Esophagus squamous epithelium (tissue), 5 donors: ENCODE measurements at places on chromosomes 3 and 15. TPM values are rescaled to one million over a fixed set of nuclear protein-coding genes. Genes with fewer than 3 reads are reported as not detected.
A peak's percentile ranks its signal among the peaks of the same experiment; 100 is the strongest.

IL17RB gene
- total RNA-seq: 0.57 TPM

STRA6 gene
- total RNA-seq: 1.5 TPM

SAXO2 gene
- total RNA-seq: not detected

DAPK2 gene
- 1.9 TPM for total RNA-seq

C3orf85 gene
- total RNA-seq: not detected

TRIM71 gene
- not detected for total RNA-seq

RTP3 gene
- not detected for total RNA-seq

KBTBD13 gene
- not detected for total RNA-seq

SMCO1 gene
- not detected for total RNA-seq

VGLL4 gene
- total RNA-seq: 41.7 TPM

GRCh38 chr3:99666201-99666600 is 27.8 kb downstream of the COL8A1 start:
- H3K36me3 ChIP-seq: no peaks in the 10 kb centered on the region
- H3K27me3 ChIP-seq: no peaks in the 10 kb centered on the region
- no peak overlapping the region for H3K27ac ChIP-seq
- no peak for DNase-seq
- no peaks in the 10 kb centered on the region for H3K4me1 ChIP-seq
- no peak overlapping the region for H3K4me3 ChIP-seq

- no peak overlapping the region for H3K27ac ChIP-seq
- H3K27me3 ChIP-seq: no peaks in the 10 kb centered on the region
- no peaks in the 10 kb centered on the region for H3K36me3 ChIP-seq
- no peaks in the 10 kb centered on the region for H3K4me1 ChIP-seq
- H3K4me3 ChIP-seq: no peak overlapping the region
Measured at GRCh38 chr3:33665294-33665693, 52.8 kb downstream of the CLASP2 start.

DNA sequence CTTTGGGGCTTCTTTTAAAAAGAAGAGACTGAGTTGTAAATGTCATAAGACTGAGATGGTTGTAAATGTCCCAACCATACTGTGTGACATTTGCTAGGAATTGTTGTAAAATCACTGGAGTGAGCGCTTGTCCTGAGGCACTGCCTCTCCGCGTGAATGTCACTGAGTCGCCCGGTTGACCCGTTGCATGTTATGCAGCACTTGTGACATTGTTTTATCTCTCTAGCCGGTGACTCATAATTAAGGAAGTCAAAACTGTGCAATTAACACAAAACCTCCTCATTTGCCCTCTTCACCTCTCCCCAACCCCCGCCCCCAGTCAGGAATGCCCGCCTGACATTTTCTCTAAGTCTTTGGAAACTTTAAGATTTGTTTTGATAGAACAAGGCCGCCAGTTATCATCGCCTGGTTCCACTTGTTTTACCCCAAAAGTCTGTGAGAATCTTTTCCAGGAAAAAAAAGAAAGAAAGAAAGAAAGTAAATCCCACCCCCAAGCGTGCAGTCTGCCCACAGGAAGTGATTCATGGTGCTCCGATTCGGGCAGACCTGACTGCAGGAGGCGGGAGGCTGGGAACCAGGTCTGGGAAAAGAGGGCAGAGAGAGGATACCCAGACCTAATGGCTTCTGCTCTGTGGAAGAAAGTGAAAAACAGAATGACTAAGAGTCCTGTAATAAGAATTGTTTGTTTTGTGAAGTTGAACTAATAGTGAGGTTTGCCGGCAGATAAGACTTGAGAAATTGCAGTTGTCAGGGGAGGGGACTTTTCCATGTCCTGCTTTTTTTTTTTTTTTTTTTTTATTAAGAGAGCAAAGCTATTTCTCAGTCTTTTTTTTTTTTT is 84.8 kb downstream of the SMAD3 start:
- H3K36me3 ChIP-seq: no peaks in the 10 kb centered on the region
- H3K27me3 ChIP-seq: no peaks in the 10 kb centered on the region
- no peak overlapping the region for H3K4me3 ChIP-seq
- peak overlapping the region; percentile 92 for H3K27ac ChIP-seq
- no peak for DNase-seq

DNA sequence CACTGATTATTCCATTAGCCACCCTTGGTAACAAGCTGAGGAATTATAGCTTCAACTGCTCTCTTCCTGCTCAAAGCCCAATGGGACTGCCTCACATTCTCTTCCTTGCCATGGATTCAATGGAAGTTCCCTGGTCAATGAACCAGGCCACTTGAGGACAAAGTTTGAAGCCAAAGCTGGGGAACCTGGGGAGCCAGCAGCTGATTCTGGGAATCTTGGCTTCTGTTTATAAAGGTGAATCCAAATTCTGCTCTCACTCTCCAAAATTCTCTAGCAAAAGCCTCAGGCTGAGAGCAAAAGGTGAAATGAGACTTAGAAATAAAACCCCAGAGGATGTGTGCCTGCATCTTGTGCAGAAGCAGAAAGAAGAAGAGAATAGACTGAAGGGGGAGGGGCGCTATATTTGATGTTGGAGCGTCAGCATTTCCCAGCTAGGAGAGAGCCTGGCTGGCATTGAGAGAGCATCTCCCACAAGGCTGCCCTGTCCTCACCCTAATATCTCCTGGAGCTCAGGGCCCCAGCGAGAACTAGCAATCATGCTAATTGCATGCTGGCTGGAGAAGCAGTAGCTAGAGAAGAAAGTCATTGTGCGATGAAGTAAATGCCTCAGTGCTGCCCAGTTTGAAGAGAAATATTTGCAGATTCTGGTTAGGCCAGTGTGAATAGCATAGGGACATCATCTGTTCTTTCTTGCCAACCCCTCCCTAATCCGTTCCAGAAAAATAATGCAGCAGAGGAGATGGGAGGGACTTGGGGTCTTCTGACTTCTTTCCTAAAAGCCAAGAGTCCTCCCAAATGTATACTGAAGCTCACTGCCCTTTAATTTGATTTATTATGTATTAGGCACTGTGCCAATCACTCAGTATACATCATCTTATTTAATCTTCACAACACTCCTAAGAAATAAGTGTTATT is 34.9 kb upstream of the GAP43 start:
- no peaks in the 10 kb centered on the region for H3K36me3 ChIP-seq
- no peaks in the 10 kb centered on the region for H3K27me3 ChIP-seq
- H3K4me1 ChIP-seq: no peaks in the 10 kb centered on the region
- no peak overlapping the region for H3K4me3 ChIP-seq
- no peak overlapping the region for H3K27ac ChIP-seq
- no peak for DNase-seq

GRCh38 chr15:91472316-91472756 is 372.3 kb downstream of the SV2B start:
- H3K27ac ChIP-seq: no peak overlapping the region
- no peak overlapping the region for H3K4me3 ChIP-seq
- no peaks in the 10 kb centered on the region for H3K4me1 ChIP-seq
- no peaks in the 10 kb centered on the region for H3K36me3 ChIP-seq

DNA sequence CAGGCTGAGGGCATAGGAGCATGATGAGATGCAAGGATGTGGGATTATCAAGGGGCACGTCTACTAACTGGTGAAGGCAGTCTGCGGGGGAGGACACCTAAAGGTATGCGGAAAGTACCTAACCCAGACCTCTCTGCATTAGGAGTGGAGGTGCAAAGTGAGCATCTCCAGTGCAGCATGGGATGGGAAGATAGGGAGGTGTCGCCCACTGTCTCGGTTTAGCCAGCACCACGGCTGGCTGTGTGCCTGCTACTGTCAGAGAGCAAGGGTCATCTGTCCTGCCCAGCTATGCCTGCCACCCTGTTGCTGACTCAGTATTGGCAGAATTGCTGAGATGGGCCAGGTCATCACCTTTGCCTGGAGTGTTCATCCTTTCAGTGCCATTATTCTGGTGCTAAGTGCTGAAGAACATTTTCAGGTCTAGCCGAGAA is 40.1 kb downstream of the OXNAD1 start:
- H3K27ac ChIP-seq: no peak overlapping the region
- no peaks in the 10 kb centered on the region for H3K27me3 ChIP-seq
- no peak overlapping the region for H3K4me3 ChIP-seq
- H3K4me1 ChIP-seq: no peaks in the 10 kb centered on the region
- H3K36me3 ChIP-seq: peaks cover 58% of the 10 kb centered on the region

GRCh38 chr3:33139996-33140395 is 26.2 kb downstream of the CRTAP start:
- no peak overlapping the region for H3K27ac ChIP-seq
- no peaks in the 10 kb centered on the region for H3K4me1 ChIP-seq
- peaks cover 94% of the 10 kb centered on the region for H3K36me3 ChIP-seq
- H3K27me3 ChIP-seq: no peaks in the 10 kb centered on the region

DNA sequence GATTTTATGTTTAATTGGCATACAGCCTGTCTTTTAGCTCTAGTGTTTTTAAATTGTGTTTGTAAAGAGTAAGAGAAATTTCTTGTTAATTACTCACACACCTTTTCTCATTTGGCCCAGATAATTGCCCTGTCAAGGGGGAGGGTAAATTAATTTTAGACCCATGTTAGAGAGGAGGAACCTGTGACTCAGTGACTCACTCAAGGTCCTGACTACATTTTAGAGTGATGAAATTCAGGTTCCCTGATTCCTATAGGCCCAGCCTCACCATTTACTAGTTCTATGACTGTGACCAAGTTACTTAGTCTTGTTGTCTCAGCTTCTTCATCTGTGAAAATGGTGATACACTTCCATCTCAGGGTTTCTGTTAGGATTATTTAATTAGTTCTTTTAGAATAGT is 125.2 kb upstream of the DPH6 start:
- no peak for DNase-seq
- H3K4me3 ChIP-seq: no peak overlapping the region
